ENCODE measurements at places on chromosomes 5 and 9.

DNA sequence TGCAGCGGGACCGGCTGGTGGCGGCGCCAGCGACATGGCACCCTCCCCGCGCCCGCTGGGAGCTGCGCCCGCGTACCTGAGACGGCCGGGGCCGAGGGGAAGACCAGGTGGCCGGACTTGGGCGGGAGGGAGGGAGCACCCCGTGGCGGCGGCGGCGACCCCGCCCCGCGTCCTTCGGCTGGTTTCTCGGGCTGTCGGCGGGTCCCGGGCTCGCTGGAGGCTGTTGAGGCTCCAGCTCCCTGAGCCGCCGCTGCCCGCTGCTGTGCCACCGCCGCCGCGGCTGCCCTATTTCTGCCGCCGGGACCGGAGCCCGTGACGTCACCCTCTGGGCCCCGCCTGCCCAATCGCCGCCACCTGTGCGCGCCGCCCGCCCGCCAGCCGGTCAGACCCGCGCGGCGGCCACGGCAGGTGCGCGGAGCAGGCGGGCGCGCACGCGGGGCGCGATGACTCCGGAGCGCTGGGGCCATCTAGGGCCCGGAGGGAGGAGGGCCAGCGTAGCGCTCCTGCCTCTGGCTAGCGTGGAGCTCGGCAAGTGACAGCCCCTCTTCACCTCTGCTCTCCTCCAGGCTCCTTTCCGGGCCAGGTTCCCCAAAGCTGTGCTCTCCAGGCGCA lies at the start of gene FSTL4:
Gene FSTL4, minus strand, starts transcription at position 293 of the 612 bp plus-strand sequence.
- DNase-seq: peak; percentile 75

GRCh38 chr9:82988488-82988887 lies 74.5 kb downstream of the RASEF start:
- DNase-seq: no peak

DNA sequence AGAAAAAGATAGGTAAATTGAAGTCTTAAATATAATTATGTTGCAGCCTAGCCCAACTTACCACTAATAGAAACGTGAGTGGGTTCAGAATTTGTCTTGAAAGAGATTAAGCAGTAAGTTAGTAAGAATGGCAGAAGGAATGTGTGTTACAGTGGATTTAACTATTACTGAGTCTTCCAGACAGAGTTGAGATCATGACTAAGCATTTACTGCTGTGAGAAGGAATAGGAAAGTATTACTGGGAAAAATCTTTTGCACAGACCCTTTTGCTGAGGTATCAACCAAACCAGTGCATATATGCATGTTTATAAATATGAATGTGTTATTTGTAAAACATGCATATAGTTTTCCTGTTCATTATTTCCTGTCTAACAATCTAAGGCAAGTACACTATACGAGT lies 112.8 kb upstream of the EFNA5 start:
- no peak for DNase-seq

DNA sequence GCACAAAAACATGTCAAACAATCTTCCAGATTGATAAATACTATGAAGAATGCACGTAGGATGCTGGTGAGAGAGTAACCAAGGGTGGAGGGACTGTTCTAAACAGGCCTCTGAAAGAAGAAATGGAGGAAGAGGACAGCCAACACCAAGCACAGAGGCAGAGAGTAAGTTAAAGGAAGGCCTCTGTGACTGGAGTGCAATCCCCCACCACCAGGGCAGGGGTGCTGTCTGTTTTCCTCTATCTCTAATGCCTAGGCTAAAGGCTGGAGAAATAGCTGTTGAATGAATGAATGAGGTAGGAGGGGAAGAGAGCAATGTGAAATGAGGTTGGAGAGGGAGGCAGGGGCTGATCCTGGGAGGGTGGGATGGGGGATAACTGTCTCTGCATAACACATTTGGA lies 88.9 kb downstream of the ANKRD55 start:
- no peak for DNase-seq

DNA sequence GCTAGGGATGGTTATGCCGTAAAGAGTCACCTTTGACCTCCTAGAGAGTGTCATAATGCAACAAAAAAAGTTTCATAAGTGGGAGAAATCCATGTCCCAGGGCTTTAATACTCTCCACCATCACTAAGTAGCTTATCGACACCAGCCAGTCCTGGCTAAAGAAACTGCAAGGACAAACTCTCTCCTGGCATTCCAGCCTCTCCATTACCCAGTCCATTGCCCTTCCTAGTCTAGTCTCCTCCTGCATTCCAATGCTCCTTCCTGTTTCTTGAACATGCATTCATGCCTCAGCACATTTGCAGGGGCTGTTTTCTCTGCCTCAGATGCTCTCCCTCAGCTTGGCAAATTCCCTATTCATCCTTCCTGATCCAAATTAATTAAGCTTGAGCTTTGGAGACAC lies 364.1 kb downstream of the BRINP1 start:
- DNase-seq: no peak
